ENCODE measurements at places on chromosomes 11 and 22.

GRCh38 chr11:68282141-68282860, 10.5 kb upstream of the C11orf24 start:
- no peak for DNase-seq

GRCh38 chr11:130190371-130190881, 30.8 kb downstream of the ST14 start:
- DNase-seq, result no peak

- DNase-seq, result no peak
These were observed 9.6 kb downstream of the ANKK1 start for GRCh38 chr11:113397212-113397611.

GRCh38 chr22:17957693-17958092, 66.7 kb downstream of the MICAL3 start:
- DNase-seq, result no peak

DNA sequence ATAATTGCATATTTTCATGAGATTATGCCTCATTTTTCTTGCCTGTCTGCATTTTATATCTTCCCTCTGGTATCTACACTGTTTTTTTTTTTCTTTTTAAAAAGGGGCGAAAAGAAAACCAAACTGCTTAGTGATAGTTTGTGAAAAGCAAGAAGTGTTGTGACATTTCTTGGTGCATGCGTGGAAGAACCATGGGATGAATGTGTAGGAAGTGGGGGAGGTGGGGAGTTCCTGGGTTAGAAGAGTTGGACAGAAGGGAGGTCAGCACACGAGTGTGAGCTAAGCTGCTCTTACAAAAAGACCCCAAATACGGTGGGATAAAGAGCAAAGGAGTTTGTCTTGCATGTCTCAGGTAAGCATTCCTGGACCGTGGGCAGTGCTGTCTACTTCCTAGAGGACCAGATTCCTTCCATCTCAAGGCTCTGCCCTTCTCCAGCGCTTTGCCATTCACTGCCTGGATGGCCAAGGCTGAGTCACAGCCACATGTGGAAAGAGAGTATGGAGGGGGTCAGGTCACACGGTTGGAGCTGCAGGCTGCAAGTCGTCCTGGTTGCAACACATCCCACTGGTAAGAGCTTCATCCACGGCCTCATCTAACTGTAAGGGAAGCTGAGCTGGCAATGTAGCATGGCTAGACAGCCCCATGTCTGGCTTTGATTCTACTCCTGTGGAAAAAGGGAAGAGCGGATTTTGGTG, 300.6 kb downstream of the DDX10 start:
- DNase-seq, result no peak

GRCh38 chr11:104024572-104024971, 11.9 kb upstream of the DDI1 start:
- no peak for DNase-seq

DNA sequence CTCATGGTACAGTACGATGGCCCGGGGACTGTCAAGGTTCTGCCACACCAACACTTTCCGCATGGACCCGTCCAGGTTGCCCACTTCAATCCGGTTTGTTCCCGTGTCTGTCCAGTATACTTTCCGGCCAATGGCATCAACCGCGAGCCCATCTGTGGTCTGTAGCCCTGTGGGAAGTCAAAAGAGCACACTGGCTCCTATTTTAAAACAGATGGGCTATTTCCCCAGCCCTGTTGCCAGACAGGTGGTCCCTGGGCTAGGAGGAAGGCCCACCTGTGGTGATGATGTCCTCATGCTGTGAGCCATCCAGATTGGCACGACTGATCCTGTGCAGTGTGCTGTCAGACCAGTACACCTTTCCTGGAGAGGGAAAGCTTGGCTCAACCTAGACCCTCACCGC, 30.4 kb upstream of the CKAP5 start:
- DNase-seq, result no peak

DNA sequence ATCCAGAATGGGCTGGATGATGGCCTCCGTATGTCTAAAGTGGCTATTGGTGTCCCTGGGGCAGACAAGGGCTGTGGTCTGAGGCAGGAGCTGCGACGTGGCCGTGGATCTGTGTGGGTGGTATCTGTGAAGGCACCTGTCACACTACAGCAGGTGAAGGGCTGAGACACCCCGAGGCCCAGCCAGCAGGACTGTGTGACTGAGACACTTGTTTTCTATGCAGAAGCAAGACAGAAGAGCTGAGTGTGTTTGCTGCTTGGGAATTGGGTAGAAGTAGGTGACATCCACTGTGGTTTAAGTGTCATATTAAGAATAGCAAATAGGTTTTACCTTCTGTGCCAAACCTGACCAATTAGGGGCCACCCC, 35.0 kb downstream of the AMPD3 start:
- no peak for DNase-seq

GRCh38 chr11:118929501-118930093, 3.9 kb upstream of the BCL9L start:
- DNase-seq, result peak; percentile 85

DNA sequence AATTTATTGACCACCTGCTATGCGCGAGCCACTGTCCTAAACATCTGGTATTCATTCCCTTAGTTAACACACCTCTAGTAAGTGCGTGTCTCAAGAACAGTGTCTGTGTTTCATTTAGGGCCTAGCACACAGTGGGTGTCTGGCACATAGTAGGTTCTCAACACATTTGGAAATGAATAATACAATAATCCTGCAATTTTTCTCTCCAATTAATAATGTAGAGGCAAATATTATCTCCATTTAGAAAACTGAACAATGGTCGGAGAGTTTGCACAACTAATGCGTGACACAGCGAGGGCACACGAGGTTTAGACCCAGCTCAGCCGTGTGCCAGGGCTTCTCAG, 4.0 kb upstream of the NCF4 start:
- no peak for DNase-seq

DNA sequence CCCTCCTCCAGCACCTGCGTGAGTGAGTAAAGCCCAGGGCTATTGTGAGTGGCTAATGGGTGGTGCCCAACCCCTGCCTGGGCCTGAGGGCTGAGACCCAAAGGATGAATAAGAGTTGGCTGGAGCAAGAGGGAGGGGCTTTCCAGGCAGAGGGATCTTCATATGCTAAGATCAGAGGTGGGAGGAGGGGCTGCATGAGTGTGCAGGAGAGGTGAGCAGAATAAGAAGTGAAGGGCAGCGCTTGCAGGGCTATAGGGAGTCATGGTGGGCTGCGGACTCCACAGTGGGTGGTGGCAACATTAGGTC, 3.9 kb downstream of the EMID1 start:
- DNase-seq, result no peak

DNA sequence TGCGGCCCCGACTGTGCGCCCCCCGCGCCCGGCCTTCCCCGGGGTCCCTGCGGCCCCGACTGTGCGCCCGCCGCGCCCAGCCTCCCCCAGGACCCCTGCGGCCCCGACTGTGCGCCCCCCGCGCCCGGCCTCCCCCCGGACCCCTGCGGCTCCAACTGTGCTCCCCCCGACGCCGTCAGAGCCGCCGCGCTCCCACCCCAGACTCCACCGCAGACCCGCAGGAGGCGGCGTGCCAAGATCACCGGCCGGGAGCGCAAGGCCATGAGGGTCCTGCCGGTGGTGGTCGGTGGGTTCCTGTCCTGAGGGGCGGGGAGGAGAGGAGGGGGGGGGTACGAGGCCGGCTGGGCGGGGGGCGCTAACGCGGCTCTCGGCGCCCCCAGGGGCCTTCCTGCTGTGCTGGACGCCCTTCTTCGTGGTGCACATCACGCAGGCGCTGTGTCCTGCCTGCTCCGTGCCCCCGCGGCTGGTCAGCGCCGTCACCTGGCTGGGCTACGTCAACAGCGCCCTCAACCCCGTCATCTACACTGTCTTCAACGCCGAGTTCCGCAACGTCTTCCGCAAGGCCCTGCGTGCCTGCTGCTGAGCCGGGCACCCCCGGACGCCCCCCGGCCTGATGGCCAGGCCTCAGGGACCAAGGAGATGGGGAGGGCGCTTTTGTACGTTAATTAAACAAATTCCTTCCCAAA, 3.1 kb downstream of the DRD4 start:
- DNase-seq, result no peak

DNA sequence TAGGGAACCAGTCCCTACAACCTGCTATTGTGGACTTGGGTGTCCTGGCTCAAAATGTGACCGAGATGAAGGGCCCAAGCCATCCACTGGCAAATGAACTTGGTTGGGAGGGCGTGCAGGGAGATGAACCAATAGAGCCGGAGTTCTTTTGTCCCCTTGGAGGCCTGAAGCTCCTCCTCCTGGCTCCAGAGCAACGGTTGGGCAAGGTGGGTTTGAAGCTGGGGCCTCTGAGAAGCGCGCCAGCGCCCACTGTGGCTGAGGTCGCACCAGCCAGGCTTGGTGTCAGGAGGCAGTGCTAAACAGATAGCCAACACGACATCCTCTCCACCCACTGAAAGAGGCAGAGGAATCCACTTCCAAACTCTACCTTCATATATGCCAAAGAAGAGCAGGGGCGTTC, 36.0 kb upstream of the PACSIN2 start:
- no peak for DNase-seq

DNA sequence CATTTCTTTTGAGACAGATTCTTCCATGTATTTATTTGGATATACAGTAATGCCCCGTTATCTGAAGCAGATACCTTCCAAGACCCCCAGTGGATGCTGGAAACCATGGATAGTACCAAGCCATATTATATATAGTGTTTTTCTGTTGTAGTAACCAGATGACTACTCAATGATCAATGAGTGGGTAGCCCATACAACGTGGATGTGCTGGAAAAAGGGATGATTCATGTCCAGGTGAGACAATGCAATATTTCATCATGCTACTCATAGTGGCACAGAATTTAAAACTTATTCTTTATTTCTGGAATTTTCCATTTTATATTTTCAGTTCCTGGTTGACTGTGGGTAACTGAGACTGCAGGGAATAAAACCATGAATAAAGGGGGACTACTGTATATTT, 427.5 kb downstream of the METTL15 start:
- no peak for DNase-seq

GRCh38 chr22:45441138-45441537, 27.6 kb downstream of the RIBC2 start:
- no peak for DNase-seq

DNA sequence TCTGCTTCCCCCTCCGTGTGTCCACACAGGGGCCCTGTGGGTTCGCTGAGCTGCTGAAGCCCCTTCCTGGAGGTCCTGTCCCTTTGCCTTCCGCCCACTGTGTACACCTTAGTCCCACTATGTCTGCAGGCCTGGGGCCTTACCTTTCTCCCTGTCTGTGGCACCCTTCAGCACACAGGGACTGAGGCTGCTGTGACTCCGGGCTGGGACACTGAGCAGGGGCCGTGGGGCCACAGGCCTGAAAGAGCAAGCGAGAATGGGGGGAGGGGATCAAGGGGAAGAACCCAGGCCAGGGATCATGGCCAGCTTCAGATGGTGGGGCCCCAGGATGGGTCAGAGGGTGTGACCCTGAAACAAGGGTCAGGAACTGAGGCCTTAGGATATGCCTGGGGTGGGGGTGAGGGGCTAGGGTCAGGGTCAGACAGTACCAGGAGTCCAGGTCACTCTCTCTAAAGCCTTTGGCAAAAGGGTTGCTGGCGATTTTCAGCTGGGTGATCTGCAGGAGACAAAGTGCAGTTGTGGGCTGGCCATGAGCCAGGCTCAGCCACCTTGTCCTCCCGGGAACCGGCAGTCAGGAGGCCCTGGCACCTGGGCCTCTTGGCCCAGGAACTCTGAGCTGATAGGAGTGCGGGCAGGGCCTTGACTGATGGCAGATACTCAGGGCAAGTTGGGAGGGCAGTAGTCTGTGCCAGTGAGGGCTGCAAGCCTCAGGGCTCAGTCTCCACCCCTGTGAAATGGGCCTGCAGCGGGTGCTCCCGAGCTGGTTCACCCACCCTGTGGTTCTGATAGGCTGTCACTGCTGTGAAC, 2.6 kb upstream of the NUDT8 start:
- peak; percentile 19 for DNase-seq

- DNase-seq, result peak; percentile 76
These were observed 76.2 kb upstream of the CADM1 start for GRCh38 chr11:115580416-115580815.

- DNase-seq, result no peak
These were observed 53.2 kb upstream of the BID start for GRCh38 chr22:17827466-17827865.

- no peak for DNase-seq
These were observed 531.2 kb downstream of the KCNA4 start for GRCh38 chr11:29485641-29486040.

- no peak for DNase-seq
These were observed 24.5 kb upstream of the CCDC134 start for GRCh38 chr22:41775976-41776375.

GRCh38 chr11:118176778-118177134, 317 bp upstream of the SCN2B start:
- no peak for DNase-seq

- DNase-seq, result no peak
These were observed 27.1 kb downstream of the RNF169 start for GRCh38 chr11:74775762-74776161.

DNA sequence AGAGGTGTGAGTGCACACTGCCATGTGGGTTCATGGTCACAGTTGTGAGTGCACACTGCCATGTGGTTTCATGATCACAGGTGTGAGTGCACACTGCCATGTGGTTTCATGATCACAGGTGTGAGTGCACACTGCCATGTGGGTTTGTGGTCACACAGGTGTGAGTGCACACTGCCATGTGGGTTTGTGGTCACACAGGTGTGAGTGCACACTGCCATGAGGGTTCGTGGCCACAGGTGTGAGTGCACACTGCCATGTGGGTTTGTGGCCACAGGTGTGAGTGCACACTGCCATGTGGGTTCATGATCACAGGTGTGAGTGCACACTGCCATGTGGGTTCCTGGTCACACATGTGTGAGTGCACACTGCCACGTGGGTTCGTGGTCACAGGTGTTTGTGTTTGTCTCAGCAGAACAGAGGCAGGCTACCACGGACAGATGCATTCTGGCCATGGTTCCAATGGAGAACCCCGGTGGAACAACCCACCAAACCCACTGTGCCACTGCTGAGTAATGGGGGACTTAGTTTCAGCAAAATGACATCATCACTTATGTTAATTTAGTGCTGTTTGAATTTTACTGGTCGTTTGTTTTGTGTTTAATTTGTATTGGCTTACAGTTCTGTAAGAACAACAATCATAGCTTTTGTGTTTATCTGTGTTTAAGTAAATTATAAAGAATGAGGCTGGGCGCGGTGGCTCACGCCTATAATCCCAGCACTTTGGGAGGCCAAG, 57.2 kb downstream of the RPS6KA4 start:
- no peak for DNase-seq

GRCh38 chr11:76071090-76071489, 135.2 kb downstream of the WNT11 start:
- no peak for DNase-seq

GRCh38 chr11:96267496-96268032, 75.4 kb downstream of the MAML2 start:
- DNase-seq, result no peak

DNA sequence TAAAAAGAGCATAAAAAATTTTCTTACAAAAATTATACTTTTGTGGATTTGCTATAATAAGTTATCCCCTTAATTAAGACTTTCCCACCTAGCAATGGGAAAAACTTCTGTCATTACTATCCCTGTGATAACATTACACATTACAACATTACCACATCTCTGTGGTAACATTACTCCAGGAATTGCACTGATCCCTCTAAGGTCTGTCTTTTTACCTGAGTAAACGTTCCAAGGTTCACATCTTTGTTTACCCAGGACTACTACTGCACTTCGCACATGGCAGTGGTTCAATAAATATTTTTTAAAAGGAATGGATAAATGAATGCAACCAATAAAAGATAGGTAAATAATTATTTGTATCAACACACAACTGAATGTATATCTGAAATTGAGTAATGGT, 92.4 kb upstream of the NOX4 start:
- DNase-seq, result no peak
